HFFc6 (cell line): ENCODE measurements at places on chromosomes 3 and 15.

DNA sequence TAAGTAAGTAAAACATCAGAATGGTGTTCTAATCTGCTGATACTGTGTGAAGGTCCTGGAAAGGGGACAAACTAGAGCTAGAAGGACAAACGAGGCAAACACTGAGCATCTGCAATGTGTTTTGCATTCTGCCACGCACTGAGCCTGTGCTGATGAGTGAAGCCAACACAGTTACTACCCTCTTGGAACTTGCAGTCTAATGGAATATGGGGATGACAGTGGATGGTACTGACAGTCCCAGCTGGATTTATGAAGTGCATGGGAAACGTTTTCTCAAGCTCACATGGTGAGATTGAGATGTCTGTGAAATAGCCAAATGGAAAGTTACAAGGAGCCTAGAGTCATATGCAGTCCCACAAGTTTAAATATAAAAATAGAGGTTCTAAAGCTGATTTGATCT is 86.6 kb downstream of the FOXB1 start:
- DNase-seq, result no peak

- DNase-seq, result no peak
Measured at GRCh38 chr3:15272426-15273196, 59.8 kb downstream of the SH3BP5 start.

DNA sequence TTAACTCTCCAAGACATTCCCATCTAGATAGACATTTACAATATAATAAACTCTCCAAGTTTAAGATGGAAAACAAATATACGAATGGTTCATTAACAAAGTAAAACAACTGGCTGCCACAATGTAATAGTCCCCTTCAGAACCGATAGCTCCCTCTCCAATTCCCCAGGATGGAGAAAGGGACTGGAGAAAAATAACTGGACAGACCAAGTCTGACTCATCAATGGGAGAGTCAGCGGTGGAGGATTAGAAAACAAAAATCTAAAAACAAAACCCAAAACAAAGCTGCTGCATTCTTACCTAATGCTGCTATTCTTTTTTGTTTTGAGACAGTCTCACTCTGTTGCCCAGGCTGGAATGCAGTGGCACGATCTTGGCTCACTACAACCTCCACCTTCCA is 468.1 kb downstream of the SHQ1 start:
- peak; percentile 50 for DNase-seq

- peak; percentile 1 for DNase-seq
Measured at GRCh38 chr3:4351164-4351855, 48.1 kb downstream of the SETMAR start.
